HS-27A (cell line): ENCODE measurements at places on chromosomes 2 and 18.

DNA sequence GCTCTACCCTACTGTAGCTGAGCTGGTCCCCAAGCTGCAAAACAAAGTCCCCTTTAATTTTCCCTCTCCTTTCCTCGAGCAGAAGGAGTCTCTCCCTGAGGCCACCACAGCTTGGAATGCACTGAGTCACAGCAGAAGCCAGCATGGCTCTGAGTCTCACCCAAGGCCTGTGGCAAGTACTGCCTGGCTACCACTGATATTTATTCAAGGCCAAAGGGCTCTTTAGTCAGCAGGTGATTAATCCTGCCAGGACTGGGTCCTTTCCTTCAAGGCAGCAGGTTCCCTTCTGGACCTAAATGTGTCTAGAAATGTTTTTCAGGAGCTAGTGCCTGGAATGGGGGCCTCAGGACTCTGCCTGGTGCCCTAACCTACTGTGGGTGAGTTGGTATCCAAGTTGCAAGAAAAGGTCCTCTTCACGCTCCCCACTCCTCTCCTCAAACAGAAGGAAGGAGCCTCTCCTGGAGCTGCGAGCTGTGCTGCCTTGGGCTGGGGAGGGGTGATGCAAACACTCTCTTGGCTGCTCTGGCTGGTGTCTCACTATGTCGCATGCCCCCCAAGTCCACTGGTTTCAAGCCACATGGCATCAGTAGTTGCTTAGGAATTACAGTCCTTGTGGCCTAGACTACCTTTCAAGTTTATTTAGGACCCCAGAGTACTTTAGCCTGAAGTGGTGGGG lies 53.4 kb downstream of the CD28 start:
- no peak for DNase-seq

DNA sequence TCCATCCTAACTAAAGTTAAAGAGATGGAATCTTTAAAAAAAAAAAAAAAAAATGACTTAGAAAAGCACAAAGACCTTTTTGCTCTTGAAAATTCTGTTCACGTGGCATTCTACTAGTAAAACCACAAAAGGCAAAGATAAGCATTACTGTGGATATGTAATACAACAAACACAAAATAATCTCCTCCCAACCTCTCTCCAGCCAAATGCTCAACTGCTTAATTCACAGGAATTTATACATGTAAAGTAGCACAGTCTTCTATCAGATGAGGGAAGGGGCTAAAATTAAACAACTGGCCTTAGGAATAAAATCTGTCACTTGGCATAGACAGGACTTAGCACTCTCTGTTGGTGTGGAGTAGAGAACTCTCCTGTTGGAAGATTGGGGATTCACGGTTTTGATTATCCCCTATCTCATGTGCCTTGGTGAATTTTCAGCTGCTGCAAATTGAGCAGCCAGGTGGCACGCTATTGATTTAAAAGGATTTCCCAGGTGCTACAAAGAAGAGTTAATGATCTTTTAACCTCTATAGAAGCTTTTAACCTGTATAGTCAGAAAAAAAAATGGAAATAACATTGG lies 57.4 kb downstream of the ATIC start:
- no peak for DNase-seq

DNA sequence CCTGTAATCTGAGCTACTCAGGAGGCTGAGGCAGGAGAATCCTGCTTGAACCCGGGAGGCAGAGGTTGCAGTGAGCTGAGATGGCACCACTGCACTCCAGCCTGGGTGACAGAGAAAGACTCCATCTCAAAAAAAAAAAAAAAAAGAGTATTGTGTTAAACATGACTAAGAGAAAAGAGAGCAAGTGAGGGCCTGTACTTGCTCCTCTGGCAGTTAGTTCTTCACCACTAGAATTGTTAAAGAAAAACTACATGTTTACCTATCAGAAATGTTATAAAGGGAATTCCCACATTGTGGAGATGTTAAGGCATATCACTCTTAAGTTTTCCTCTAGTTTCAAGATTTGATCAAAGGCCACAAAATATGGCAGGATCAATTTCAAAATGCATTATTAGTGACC lies 75.4 kb upstream of the LRATD1 start:
- DNase-seq, result no peak

GRCh38 chr18:37429791-37430190 lies 135.8 kb downstream of the CELF4 start:
- DNase-seq, result no peak

DNA sequence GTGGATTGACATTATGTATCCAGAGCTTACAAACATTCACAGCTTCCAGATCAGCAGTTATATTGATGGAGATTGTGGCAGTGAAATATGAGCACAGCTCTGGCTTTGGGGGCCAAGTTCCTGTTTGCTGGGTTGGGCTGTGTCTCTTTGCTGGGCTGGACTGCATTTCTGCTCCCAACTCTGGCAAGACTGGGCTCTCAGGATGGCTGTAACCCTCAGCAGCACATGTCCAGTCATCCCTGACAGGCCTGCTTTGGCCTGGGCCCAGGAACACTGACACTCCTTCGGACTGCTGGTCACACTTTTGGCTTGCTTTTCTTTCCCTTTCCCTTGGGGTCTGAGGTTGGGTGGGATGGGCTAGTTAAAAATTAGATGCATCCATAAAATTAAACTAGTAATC lies 17.9 kb upstream of the VPS4B start:
- DNase-seq, result no peak

- DNase-seq, result no peak
Measured at GRCh38 chr2:144925886-144926285, 406.0 kb upstream of the ZEB2 start.

GRCh38 chr2:171149986-171150693 lies 10.6 kb downstream of the TLK1 start:
- no peak for DNase-seq

- no peak for DNase-seq
Measured at GRCh38 chr2:178275600-178275999, 81.3 kb downstream of the OSBPL6 start.

GRCh38 chr2:239138610-239139009 lies 262.2 kb downstream of the HDAC4 start:
- no peak for DNase-seq

- DNase-seq, result no peak
Measured at GRCh38 chr2:135230150-135230549, 178.1 kb downstream of the RAB3GAP1 start.
